ENCODE measurements at places on chromosomes 3 and 15.

GRCh38 chr3:149197669-149198068 lies 24.0 kb downstream of the CP start:
- no peak for DNase-seq

DNA sequence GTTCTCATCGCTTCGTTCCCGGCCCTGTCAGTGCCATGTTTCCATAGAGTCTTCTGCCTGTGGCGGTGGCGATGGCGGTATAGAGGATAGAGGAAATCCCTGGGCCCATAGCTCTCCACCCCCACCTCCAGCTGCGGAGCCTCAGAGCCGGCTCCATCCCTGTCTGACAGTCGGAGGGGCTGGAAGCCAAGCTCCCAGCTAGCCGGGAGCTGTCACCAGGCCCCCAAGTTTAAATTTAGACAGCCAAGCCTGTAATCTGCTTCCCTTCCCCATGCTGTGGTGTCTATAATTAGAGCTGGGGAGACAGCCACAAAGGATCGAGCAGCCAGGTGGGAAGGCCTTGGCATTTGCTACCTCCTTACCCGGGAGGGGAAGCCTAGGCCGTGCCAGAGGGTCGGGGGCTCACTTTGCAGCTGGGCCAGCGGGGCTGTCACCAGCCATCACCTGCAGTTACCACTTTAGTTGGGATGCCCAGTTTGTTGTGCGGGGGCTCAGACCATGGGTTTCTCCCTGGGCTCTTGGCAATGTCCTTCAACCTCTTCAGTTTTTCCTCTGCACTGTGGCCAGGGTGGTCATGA lies 56.3 kb upstream of the SEC13 start:
- no peak for DNase-seq

GRCh38 chr3:64954995-64955636 lies 267.3 kb upstream of the ADAMTS9 start:
- DNase-seq: no peak

- no peak for DNase-seq
Observed at GRCh38 chr15:66866656-66867055, 164.6 kb downstream of the SMAD6 start.

DNA sequence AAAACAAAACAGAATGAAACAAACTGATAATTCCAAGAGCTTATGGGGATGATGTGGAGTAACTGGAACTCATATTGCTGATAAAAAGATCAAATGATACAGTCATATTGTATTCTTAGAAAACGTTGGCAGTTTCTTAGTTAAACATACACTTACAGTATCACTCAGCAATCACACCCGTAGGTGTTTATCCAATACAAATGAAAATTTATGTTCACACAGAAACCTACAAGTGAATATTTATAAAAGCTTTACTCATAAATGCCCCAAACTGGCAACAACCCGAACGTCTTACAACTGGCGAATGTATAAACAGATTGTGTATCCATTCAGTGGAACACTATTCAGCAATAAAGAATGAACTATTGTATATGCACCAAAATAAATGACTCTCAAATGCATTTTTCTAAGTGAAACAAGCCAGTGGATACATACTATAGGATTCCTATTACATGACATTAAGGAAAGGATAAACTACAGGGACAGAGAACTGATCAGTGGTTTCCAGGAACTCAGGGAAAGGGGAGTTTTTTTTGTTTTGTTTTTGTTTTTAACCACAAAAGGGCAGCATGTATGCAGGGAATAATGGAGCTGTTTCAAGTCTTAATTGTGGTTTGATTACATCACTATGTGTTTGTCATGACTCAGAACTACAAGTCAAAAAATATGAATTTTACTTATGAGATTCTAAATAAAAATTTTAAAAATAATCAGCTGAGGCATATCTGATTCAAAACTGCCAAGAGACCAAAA lies 71.8 kb upstream of the NDUFB4 start:
- no peak for DNase-seq

GRCh38 chr3:135806317-135806716 lies 159.2 kb upstream of the PPP2R3A start:
- no peak for DNase-seq

DNA sequence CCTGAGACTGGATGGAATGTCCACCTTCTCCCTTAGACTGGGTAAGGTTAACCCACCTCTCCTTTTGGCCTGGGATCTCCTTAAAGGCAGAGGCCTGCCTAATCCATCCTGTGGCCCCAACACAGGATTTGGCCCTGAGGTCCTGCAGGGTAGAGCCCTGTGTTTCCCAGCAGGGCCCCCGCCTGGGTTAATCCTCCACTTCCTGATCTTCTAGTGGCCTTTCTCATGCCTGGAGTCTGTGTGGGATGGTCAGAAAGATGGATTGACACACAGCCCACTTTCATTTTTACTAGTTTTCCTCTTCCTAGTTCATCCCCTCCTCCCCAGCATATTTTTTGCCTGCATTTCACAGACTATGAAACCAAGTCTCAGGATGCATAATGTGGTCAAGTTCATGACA lies 48.9 kb upstream of the SLC6A6 start:
- DNase-seq: no peak

GRCh38 chr3:49534581-49535441 lies 19.5 kb upstream of the BSN start:
- DNase-seq: no peak

DNA sequence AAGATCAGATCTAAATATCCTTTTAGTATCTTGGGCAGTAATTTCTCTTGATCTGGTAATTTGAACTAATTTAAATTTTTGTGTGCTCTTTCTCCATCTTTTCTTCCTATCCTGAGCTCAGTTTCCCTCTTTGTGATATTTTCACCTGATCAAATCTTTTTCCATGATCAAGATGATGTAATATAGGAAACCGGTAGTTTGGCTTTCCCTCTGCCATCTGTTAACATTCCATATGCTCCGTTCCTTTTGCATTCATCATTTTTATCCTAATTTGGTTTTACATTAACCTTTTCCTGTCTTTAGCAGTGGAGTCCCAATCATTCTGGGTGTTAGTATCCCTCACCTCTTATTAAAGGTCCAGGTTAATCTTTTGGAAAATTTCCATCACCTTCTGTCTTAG lies 5.9 kb upstream of the ABHD6 start:
- no peak for DNase-seq

DNA sequence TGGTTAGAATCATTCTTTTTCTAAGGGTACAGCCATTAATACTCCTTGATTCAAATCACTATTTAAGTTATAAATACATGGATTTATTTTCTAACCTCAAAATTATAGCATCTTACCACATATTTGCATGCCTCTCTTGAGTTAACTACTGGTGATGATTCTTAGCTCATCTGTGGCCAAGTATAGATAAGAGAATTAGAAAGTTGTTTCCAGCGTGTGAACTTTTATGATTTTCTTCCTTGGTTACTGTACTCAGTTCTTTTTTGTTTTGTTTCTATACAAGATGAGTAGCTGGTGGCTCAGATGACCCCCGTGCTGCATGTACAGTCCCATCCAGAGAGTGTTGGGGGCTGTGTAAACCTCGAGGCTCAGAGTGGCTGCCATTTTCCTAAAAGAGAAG lies 124.6 kb downstream of the IGF1R start:
- DNase-seq: no peak

DNA sequence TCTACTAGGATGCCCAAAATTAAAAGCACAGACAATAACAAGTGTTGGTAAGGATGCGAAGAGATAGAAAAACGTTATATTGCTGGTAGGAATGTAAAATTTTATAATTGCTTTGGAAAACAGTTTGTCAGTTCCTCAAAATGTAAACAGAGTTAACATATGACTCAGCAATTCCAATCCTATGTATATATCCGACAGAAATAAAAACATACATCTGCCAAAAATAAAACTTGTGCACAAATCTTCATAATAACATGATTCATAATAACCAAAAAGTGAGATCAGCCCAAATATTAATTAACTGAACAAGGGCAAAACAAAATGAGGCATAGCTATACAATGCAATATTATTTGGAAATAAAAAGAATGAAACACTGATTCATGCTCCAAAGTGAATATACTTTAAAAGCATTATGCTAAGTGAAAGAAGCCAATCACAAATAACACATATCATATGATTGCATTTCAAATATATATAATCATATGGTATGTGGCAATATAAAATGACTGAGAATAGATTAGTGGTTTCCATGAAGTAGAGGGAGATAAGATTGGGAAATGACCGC lies 609.3 kb downstream of the IGSF11 start:
- no peak for DNase-seq

DNA sequence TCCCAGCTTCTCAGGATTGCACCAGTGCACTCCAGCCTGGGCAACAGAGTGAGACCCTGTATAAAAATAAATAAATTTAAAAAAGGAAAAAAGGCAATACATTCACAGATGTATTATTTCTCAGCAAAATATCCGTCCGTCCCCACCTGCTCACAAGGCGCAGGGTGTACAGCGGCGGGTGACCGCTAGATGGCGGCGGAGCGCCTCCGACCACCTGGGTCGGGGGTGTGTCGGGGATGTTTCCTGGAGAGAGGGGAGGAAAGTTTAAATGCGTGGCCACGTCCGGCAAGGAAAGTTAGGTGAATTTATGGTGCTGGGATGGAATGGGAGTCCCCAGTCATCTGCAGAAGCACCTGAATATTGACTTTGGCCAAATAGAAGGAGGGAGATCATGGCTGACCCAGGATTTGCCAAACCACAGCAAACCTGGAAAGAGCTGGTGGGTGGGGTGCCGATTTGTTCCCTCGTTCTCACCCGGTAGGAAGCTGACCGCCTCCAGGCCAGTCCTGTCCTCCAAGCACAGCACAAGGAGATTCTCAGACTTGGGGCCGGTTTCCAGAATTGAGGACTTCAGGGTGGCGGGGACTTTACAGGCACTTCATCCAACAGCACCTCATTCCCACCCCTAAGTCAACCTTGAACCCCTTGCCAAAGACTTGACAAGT lies 88.3 kb downstream of the TMEM266 start:
- DNase-seq: peak; percentile 71

- DNase-seq: no peak
Observed at GRCh38 chr15:71761649-71762048, 48.7 kb upstream of the NR2E3 start.

DNA sequence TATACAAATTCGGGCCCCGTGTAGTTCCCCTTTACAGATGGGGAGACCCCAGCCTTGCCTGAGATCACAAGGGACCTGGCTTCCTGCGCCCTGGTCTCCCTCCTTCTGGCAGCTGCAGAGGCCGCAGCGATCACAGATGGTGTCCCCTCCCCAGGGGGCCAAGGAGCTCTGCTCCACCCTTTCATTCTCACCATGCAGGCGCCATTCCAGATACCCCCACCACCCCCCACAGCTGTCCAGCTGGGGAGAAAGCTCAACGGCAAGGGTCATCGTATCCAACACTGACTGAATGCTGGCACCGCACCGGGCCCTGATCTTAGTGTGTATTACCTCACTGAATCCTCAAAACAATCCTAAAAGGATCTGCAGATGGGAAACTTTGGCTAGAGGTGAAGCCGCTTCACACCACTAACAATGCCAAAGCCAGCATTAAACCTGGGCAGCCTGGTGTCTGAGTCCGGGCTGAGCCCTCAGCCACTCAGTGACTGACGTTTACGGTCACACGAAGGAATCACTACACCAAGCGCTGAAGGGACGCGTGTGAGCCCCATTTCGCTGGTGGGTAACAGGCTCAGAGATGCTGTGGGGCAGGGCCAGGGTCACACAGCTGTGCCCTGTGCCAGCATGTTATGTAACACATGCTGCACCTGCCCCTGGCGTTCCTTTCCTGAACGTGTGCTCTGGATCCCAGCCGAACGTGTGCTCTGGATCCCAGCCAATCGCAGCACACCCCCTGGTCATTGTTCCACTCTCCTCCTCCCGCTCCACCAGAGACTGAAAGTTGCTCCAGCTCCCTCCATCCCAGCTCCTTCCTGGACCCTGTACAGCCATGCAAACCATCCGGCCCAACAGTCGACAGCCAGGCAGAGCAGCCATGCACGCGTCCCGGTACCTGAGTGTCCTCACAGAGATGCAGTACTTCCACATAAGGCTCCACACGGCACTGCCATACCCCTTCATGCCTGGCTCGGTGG lies 51.8 kb downstream of the IQSEC1 start:
- DNase-seq: no peak

DNA sequence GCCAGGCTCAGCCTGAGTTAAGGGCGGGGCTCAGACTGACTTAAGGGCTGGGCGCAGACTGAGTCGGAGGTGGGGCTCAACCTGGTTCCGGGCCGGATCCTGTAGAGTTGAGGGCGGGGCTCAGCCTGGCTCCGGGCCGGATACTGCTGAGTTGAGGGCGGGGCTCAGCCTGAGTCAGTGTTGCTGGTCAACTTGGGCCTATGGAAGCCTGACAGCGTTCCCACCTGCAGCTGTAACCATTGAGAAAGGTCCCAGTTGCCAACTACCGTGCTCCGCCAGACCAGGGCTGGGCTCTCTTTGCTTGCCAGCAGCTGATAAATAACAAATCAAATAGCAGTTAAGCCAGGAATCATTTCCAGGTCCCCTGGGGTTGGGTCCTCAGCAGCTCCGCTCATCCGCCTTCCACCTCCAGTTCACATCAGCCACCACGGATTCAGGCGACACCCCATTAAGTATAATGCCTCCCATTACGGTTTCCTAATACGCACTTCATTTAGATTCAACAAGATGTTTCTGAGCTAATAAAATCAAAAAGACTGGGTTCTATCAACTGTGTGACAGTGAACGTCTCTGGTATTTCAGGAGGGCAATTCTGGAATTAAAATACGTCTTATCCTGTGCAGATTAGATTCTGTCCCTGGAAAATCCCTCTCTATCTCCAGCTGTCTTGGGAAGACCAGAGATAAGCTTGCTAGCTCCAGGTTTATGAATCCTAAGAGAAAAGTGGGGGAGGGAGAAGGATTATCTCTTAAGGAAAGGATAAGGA lies 7.3 kb downstream of the GRIP2 start:
- DNase-seq: no peak

DNA sequence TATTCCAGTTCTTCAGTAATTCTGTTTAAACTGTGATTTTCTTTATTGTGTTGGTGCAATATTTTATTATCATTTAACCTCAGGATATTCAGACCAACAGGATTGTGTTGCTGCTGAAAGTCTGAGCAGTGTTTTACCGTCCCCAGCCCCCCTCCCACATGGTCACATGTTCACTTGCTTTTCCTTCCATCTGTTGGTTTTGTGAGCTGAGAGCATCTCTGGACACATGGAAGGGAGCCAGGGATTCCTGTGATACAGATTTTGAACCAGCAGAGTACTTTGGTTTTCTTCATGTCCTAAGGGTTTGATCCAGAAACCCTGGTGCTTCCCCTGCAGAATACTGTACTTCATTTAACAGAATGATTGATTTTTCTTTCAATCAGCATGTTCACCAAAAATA lies 11.9 kb downstream of the ARRDC4 start:
- no peak for DNase-seq

DNA sequence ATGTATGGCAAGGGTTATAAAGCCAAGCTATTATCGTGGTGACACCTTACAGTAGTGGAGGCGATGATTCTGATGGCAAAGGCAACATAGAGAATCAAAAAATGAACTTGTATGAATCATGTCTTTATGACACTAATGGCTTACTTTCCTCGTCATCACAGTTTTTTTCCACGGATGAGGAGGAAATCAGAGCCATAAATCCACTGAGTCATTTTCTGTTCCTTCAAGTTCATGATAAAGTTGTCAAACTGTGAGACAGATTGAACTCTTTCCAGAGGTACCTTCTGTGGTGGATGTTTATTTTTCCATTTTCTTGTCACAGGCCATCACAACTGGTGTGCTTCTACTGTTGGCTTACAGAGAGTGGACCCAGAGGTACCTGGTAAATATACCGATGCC lies 8.5 kb downstream of the TMEM212 start:
- no peak for DNase-seq

Measured in activated T-cell treated with anti-CD3 and anti-CD28 coated beads for 48 hours (primary cell).